SHP77 treated with DMSO at 0.1 percent for 48 hours (cell line): ENCODE measurements at places on chromosomes 4 and X.

- no peak for DNase-seq
These were observed 265.8 kb upstream of the SMIM31 start for GRCh38 chr4:164488114-164488513.

GRCh38 chr4:176788248-176788647 is 4.5 kb downstream of the VEGFC start:
- no peak for DNase-seq

DNA sequence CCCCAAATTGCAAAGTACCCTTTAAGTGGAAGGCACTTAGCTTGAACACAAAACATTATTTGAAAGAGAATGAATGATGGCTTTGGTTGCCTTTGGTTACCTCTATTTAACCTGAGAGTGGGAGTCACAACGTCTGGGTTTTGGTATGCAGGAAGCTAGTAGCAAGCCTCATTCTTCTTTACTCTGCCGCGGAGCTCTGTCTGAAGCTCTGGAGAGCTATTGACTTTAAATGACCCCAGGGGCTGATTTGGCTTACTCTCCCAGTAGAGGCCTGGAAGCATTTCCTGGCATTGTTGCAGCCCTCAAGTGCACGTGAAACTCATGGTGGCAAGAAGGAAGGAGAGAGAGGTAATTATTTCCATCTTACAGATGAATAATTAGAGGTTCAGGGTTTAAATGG is 81.8 kb upstream of the MAGEA4 start:
- no peak for DNase-seq

DNA sequence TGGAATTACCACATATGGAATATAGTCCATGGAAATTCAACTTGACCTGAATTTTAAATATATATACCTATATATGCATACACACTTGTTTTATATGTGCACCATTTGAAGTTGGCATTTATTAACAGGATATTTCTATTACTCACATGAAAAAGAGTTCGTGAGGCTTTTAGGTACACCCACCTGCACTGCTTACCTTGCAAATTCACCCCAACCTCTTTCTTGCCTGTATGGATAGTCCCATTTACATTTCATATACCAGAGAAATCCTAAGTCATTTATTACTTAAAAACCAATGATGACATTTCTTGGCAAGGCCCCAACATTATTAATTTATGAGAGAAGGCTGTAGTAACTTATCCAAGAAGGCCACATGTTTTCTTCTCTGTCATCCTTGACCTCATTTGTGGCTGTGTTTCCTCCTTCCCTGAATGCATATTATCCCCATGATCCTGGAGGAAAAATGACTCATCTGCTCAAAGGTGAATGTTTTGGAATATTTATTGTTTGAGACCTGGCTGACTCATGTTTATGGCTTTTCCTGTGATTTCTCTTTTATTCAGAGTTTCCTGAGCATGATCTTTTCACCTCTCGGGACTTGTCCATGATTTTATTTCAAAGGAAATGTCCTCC is 62.2 kb upstream of the FAM241A start:
- no peak for DNase-seq

DNA sequence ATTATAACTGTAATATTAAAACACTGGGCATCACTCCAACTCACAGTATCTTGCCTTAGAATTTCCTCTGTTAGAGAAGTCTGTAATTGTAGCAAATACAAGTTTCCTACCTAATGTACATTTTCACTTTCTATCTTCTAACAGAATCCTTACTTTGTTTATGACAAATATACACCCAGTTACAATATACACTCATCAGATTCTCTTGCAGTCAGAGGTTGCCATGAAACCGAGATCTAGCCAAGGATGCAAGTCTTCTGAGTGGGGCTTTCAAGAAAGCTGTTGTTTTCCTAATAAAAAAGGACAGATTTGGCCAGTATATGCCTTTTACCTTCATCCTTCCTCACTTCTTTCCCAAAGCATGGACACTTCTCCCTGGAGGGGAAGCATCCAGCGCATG is 228.9 kb downstream of the SCFD2 start:
- DNase-seq: no peak

- no peak for DNase-seq
These were observed 231.9 kb downstream of the STPG2 start for GRCh38 chr4:97911236-97911906.

- no peak for DNase-seq
These were observed 44.3 kb downstream of the HSD17B13 start for GRCh38 chr4:87278335-87278794.

DNA sequence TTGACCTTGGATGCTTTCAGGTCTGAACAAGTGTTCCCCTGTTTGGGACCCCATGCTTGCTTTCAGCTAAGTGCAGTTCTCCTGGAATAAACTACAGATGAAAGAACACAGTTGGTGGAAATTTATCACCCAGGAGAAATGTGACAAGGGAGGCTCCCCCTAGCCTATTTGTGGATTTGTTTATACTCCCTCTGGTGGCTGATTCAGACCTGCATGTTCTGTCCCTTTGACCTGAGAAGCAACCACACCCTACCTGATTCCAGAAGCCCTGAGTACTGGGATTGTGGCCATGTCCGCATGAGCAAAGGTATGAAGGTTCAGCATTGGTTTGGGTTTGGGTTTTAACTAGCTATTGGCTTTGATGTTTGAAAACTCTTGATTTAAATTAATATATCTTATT is 440.9 kb downstream of the MID1IP1 start:
- DNase-seq: no peak

DNA sequence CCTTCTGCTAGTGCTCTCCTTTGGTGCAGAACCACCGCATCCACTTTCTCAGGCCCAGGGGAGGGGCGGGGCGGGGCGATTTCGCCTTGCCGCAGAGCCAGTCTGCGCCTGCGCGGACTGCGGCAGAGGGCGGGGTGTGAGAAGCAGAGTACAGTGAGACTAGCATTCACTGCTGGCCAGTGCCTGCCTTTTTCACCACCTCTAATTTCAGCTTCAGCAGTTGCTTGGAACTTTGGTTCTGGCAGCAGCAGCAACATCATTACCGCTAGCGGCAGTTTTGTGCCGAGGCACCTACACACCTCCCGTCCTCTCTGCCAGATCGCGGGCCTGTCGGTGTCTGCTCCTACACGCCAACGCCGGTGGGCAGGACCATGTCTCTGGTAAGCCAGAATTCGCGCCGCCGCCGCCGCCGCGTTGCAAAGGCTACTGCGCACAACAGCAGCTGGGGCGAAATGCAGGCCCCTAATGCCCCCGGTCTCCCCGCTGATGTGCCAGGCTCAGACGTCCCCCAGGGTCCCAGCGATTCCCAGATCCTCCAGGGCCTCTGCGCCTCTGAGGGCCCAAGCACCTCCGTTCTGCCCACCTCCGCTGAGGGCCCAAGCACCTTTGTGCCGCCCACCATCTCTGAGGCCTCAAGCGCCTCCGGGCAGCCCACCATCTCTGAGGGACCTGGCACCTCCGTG is at the start of gene MAGEE1:
MAGEE1 (plus strand) TSS at position 151 of the 683 bp plus-strand sequence; CDS start at position 372, 221 bp downstream.
- no peak for DNase-seq

DNA sequence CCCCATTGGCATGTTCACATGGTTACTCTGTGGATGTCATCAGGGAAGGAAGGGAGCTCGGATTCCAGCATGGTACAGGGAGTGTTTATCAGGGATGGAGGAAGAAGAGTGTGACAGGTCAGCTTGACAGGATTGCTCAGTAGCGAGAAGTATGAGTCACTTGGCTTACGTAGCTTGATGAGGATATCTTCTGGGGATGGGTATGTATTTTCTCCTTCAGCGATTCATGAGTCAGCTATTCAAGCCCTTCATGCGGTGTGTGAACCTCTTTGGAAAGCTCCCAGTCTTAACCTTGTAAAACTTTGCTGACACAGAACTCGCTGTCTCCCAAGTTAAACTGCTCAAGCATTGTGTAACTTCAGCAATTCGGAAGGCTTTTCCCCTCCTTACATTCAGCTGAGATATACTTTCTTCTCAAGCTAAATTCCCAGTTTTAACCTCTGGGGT is 275.4 kb downstream of the ARHGAP10 start:
- no peak for DNase-seq

- DNase-seq: no peak
These were observed 391.0 kb upstream of the DIPK2B start for GRCh38 chrX:45591650-45592049.

DNA sequence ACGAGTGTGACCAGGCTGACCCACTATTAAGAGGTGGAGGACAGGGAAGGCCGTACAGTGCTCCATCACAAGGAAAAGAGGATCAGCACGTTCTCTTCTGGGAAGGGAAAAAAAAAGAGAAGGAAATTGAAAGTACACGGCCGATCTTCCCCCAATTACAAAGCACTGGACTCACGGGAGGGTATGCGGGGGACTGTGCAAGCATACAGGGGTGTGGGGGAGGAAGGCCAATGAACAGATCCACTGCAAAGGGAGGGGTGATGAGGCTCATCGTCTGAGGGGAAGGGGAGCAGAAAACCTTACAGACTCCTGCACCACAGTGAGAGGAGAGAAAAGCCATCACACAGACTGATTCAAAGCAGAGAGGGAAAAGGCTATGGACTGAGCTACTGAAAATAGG is 1.1 kb downstream of the ELK1 start:
- no peak for DNase-seq

DNA sequence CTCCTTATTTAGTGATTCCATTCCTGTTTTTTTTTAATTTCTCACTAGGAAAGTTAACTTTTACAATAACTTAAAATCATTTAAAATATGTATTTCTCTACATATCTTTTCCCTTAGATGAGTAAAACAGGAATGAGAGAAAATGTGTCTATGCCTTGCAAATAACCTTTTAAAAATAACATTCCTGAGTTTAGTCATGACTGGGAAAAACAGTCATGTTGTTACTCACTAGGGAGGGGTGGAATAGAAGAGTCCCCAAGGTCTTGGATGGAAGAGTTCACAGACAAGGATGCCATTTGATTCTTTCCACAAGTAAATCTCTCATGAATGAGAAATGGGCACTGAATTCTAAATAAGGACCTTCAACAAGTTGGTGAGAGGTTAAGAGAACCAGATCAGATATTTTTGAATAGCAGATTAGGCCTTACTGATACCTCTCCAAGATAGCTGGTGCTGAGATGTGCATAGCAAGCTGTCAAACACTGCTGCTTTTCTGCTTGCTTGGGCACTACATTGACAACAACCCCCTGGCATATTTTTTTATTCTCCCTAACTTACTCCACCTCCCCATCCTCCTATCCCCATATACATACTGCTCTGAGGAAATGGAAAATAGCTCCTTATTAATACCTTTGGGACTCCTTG is 25.1 kb downstream of the UGDH start:
- no peak for DNase-seq

- DNase-seq: no peak
These were observed 190.7 kb upstream of the RPL34 start for GRCh38 chr4:108429662-108430061.

DNA sequence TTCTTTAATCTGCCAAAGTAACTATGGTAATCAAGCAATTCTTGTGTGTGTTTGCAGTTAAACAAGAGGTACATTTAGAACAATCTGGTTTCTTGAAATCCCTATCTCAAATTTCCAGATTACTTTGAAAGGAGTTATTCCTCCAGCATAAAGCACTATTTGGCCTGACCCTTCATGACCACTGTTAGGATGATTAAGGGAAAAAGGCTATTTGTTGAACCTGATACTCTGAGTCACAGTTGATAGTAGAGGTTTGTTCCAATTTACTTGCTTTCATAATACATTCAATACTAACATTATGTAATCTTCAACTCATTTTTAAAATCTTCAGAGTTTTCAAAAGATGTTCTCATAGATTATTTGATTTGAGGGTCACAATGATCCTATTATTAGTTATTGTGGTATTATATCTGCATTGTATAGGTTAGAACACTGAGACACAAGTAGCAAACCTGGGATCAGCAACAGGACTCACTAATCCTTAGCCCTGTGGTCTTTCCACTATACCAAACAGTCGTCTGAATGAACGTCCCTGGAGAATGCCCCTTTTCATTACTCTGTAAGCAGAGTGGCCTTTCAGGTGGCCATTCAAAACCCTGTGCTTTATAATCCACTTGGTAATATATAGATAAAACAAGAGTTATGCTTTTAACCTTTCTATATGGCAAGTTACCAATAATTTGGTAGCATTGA is 8.1 kb upstream of the NDST4 start:
- peak; percentile 25 for DNase-seq

DNA sequence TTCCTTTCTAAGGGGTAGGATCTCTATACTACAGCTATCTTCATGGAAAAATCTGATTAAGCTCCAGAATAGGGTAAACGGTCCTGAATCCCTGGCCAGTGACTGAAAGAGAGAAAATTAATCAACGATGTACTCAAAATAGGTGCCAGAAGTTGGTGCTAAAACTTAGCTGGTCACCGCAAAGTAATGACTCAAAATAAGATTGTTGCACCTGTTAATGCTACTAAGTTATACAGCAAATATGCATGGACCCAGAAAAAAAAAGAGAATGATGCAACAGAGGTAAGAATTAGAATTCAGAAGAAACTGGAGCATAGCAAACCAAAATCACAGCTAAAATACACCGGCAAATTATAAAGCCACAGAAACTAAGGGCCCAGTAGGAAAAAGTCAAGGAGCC is 239.7 kb upstream of the FAM241A start:
- no peak for DNase-seq

DNA sequence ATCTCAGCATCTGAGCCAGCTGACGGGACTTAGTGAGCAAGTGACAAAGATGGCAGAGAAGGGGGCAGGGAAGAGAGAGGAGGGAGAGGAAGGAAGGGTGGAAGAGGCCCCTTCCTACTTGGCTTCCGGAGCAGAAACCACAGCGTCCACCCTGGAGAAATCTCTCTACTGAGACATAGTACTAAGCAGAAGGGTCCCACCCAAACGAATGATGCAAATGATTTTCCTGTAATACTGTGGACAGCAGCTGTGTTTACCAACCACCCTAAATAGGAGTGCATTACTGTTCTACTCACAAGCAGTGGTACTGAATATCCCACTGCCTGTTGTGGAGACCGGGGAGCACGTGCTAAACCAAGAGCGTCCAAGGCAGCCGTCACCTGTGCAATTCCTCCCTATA is 29.4 kb downstream of the DTHD1 start:
- peak; percentile 13 for DNase-seq

DNA sequence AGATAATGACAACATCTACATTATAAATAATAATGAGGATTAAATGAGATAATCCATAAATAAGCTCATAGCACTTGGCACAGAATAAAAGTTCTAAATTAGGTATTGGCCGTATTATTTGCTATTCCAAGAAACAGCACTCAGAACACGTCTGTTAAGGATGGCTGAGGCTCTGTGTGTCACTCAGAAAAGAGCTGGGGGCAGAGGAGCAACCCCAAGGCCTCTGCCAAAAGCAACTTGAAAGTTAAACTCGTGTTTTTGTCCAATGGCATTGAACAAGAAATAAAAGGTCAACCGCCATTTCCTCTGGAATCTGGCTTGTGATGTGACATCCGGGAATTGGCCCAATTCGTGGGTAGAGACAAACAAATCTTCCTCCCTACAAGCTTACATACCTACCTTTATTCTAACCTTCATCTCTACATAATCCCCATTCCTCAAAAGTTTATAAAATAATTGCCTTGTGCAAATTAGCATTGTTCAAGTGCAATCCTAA is 42.3 kb upstream of the FAM241A start:
- DNase-seq: no peak
